ENCODE measurements at places on chromosomes 1 and 21.

GRCh38 chr1:154717528-154717924 lies 109.5 kb upstream of the ADAR start:
- H3K4me1 ChIP-seq: no peaks in the 10 kb centered on the region
- no peak overlapping the region for H3K4me3 ChIP-seq
- no peak for DNase-seq
- H3K36me3 ChIP-seq: no peaks in the 10 kb centered on the region
- no peak overlapping the region for H3K27ac ChIP-seq

DNA sequence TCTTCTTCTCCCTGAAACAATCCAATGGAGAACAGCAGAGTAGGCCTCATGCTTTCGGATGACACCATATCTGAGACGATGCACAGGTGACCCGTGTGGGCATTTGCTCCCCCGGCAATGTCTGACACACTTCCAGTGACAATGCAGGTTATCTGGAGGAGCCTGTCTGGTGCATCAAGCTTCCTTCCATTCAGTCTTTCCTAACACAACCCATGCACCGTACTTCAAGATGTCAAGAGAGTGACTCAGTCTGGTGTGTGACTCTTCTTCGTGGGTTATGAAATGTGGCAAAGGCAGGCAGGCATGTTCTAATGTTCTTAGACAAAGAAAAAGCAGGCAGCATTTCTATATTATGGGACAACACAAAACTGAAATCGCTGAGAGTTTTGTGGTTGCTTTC lies 159.1 kb downstream of the EDEM3 start:
- H3K4me1 ChIP-seq: no peaks in the 10 kb centered on the region
- DNase-seq: no peak
- H3K27me3 ChIP-seq: no peaks in the 10 kb centered on the region

GRCh38 chr1:90176530-90176929 lies 181.6 kb downstream of the ZNF326 start:
- no peaks in the 10 kb centered on the region for H3K27me3 ChIP-seq
- H3K36me3 ChIP-seq: no peaks in the 10 kb centered on the region
- no peak for DNase-seq
- no peaks in the 10 kb centered on the region for H3K4me1 ChIP-seq
- no peak overlapping the region for H3K27ac ChIP-seq

GRCh38 chr21:46064870-46065214 lies 33.1 kb upstream of the COL6A2 start:
- H3K27ac ChIP-seq: peak overlapping the region; percentile 34
- DNase-seq: no peak
- H3K4me3 ChIP-seq: no peak overlapping the region
- no peaks in the 10 kb centered on the region for H3K36me3 ChIP-seq
- no peaks in the 10 kb centered on the region for H3K27me3 ChIP-seq
- H3K4me1 ChIP-seq: no peaks in the 10 kb centered on the region

- H3K27me3 ChIP-seq: no peaks in the 10 kb centered on the region
- H3K4me3 ChIP-seq: no peak overlapping the region
- H3K36me3 ChIP-seq: no peaks in the 10 kb centered on the region
- no peak overlapping the region for H3K27ac ChIP-seq
- DNase-seq: no peak
These were observed 6.7 kb upstream of the CA6 start for GRCh38 chr1:8939000-8939265.

DNA sequence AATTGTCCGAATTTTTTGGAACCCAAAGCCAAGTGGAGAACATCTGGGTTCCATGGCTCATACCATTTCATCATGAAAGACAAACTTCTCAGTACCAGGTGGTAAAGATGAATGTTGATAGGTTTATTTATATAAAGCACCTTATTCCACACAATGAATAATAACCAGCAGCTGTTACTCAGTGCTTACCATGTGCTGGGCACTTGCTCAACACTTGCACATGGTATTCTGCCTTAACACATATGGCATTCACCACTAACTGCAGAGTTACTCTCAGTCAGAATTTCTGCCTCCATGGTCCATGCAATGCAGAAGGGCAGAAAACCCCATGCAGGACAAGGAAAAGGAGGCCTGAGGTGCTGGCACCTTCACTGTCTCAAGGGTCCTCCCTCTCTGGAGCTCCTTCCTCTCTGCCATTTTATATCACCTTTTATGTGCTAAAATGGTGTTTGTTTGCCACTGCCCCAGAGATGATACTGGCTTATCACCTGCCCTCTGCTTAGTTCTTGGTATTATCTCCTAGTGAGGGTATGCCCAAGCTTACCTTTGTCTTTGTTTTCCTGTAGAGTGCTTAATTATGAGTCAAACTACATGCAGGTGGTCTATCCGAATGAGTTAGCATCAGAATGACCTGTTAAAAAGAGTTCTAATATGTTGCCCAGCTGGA lies 76.7 kb upstream of the ZNF326 start:
- H3K4me1 ChIP-seq: no peaks in the 10 kb centered on the region
- no peaks in the 10 kb centered on the region for H3K27me3 ChIP-seq
- no peaks in the 10 kb centered on the region for H3K36me3 ChIP-seq

GRCh38 chr21:25362375-25363267 lies 244.7 kb downstream of the MRPL39 start:
- no peak overlapping the region for H3K4me3 ChIP-seq
- no peaks in the 10 kb centered on the region for H3K4me1 ChIP-seq
- H3K27me3 ChIP-seq: no peaks in the 10 kb centered on the region
- H3K36me3 ChIP-seq: no peaks in the 10 kb centered on the region
- no peak overlapping the region for H3K27ac ChIP-seq

GRCh38 chr1:92184632-92185031 lies 33.1 kb upstream of the C1orf146 start:
- no peaks in the 10 kb centered on the region for H3K27me3 ChIP-seq
- H3K4me1 ChIP-seq: no peaks in the 10 kb centered on the region
- no peak overlapping the region for H3K27ac ChIP-seq
- no peak for DNase-seq
- H3K4me3 ChIP-seq: no peak overlapping the region

GRCh38 chr1:166391279-166392066 lies 224.7 kb upstream of the FAM78B start:
- no peak overlapping the region for H3K27ac ChIP-seq
- DNase-seq: no peak
- H3K36me3 ChIP-seq: no peaks in the 10 kb centered on the region

- H3K36me3 ChIP-seq: peaks cover 15% of the 10 kb centered on the region
- H3K4me1 ChIP-seq: no peaks in the 10 kb centered on the region
- DNase-seq: no peak
- no peaks in the 10 kb centered on the region for H3K27me3 ChIP-seq
- H3K4me3 ChIP-seq: no peak overlapping the region
- no peak overlapping the region for H3K27ac ChIP-seq
These were observed 49.3 kb downstream of the SMYD2 start for GRCh38 chr1:214330222-214330621.

- H3K4me1 ChIP-seq: peaks cover 14% of the 10 kb centered on the region
- H3K36me3 ChIP-seq: no peaks in the 10 kb centered on the region
- no peak overlapping the region for H3K27ac ChIP-seq
These were observed 26.8 kb downstream of the LAMC2 start for GRCh38 chr1:183212870-183213269.

DNA sequence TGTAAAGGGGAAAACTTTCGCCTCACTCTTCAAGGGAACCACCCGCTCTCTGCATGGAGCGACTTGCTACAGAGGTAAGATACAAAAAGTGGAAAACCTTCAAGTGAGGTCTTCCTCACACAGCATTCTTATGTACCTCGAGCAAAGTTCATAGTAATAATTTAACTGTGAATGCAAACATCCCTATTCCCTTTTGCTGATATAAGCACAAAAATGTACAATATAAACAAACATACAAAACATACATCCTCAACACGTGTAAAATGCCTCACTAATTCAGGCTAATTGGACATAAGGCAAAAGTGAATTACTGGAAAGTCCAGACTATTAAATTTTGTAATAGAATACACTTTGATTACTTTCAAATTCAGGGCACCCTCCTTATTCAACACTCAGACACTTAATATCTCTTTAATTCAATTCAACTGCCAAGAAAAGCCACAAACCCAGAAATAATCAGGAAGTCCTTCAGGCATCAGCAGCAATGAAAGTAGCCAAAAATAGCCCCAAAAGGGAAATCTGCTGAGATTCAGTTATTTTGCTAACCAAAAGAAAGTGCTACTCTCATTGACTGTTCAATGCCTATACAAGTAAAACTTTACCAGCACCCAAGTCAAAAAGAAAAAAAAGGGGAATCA lies 15.2 kb upstream of the LMX1A start:
- no peak overlapping the region for H3K27ac ChIP-seq
- no peaks in the 10 kb centered on the region for H3K27me3 ChIP-seq
- no peak overlapping the region for H3K4me3 ChIP-seq
- H3K36me3 ChIP-seq: no peaks in the 10 kb centered on the region
- peaks cover 9% of the 10 kb centered on the region for H3K4me1 ChIP-seq

- no peak for DNase-seq
- H3K4me1 ChIP-seq: no peaks in the 10 kb centered on the region
- no peaks in the 10 kb centered on the region for H3K27me3 ChIP-seq
- H3K36me3 ChIP-seq: no peaks in the 10 kb centered on the region
- H3K4me3 ChIP-seq: no peak overlapping the region
These were observed 157.4 kb downstream of the ACTL8 start for GRCh38 chr1:17912491-17912890.
